Spinal cord (tissue), 10 donors: ENCODE measurements at places on chromosomes 12 and 14. TPM values are rescaled to one million over a fixed set of nuclear protein-coding genes. Genes with fewer than 3 reads are reported as not detected.

DNA sequence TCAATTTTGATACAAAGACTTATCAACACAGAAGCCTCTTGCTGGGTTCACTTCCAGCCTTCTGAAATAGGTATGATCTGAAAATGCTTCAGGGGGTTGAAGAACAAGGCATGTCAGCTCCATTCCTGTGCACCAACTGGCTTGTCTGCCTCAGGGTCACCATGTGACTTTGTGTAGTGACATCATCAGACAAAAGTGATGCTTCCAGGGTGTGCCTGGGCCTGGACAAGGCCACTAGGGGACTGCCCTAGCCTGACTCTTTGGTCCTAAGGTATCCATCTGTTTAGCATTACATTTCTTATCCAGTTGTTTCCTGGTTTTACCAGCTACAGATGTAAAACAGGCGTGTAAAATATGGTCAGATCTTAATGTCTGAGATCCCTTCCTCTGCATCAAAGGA lies 155.6 kb downstream of the CAND1 start:
- no peak for DNase-seq

DNA sequence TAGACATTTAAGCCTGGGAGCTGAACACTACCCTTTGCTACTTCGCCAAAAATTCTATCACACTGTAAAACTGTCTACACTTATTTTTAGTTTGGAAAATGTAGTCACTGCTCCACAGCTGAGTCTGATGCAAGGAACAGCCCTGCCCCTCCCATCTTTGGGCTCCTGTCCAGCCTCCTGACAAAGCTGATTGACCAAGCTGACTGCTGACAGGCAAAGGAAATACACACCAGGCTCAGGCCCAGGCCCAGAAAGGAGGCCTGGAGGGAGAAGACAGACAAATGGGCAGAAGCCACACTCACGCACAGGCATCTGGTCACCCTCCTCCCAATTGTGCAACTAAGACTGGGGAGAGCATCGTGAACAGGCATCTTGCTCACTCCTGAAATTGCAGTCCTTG lies 55.3 kb downstream of the ISCA2 start:
- DNase-seq: no peak

DNA sequence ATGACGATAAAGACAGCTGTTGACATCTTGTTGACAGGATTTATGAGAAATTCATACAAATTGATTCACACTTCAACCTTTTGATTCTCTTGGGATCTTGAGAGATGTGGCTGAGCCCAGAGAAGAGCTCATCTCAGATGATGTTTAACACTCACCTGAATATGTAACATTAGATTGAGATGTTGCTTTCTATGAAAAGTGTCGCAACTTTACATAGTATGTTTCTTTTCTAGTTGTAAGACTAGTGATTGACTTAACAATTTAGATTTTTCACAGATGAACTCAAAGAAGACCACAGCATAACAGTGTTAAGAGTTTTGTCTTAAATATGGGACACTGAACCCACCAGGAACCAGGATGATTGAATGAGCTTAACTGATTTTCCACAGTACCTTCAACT lies 40.6 kb upstream of the P2RX7 start:
- DNase-seq: no peak

- no peak for DNase-seq
These were observed 40.8 kb downstream of the CCDC60 start for GRCh38 chr12:119375075-119375882.

DNA sequence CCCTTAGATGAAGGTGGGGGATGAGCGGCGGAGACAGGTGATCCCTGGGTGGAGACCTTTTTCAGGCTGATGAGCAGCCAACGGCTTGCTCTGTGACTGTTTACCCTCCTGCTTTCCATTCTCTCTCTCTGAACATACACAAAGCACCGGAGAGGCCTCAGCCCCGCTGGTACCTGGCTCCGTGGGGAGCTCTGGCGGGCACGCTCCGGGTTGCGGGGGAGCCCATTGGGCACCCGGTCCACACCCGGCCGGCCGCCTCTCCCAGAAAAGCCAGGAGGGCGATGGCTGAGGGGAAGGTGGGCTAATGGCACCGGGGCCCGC lies 545 bp downstream of the SMARCC2 start:
- DNase-seq: no peak

The ZNF84 gene
- total RNA-seq: 89.4 TPM

DNA sequence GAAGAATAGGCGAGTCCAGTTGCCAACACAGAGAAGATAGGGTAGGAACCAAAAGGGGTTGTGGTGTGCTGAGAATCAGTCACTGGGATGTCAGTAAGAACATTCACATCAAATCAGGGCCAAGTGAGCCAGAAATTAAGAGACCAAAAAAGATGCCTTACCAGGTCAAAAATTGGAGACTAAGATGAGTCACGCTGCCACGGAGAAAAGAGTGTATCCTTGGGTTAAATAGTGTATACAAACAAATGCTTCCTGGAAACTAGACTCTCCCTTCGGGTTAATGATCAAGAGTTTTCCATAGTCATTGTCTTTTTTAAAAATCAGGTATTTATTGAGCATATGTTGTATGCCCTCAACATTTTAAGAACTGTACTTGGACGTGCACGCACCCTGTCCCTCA lies 45.2 kb upstream of the BAZ1A start:
- no peak for DNase-seq

The CHFR gene
- 20.9 TPM for total RNA-seq

DNA sequence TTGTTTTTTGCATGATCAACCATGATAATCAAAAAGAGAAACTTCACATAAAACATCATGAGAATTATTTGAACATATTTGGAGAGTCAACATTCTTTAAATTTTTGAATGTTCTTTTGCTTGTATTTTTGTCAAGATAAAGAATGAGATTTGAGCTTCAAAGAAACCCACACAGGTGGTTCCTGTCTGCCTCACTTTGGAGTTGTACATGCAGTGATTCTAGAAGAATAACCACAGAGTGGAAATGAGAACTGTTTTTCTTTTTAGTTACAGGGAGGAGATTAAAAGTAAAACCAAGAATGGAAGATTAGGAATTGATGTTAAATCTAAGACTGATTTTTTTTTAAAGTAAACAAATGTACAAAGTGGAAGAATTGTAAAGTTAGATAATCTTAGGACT lies 2.3 kb upstream of the ZNF705A start:
- DNase-seq: no peak

The ANO2 gene
- total RNA-seq: 19.2 TPM

GRCh38 chr14:83147006-83147405 lies 1613.4 kb upstream of the SEL1L start:
- DNase-seq: no peak

The CPNE8 gene
- total RNA-seq: 26.2 TPM

The DTX1 gene
- 23.3 TPM for total RNA-seq

DNA sequence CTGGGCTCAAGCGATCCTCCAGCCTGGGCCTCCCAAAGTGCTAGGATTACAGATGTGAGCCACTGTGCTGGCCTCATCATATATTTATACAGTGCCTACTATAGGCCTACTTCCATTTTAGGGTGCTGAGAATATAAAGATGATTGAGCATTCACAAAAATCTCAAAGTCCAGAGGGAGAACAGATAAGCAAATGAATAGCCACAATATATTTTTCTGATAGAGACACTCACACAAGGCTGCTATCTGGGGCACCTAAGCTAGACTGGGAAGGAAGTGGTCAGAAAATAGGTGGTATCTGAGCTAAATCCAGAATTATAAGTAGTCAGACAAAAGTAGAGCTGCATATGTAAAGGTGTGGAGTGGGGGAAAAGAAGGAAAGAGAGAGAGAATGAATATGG lies 21.6 kb downstream of the PKP2 start:
- no peak for DNase-seq

DNA sequence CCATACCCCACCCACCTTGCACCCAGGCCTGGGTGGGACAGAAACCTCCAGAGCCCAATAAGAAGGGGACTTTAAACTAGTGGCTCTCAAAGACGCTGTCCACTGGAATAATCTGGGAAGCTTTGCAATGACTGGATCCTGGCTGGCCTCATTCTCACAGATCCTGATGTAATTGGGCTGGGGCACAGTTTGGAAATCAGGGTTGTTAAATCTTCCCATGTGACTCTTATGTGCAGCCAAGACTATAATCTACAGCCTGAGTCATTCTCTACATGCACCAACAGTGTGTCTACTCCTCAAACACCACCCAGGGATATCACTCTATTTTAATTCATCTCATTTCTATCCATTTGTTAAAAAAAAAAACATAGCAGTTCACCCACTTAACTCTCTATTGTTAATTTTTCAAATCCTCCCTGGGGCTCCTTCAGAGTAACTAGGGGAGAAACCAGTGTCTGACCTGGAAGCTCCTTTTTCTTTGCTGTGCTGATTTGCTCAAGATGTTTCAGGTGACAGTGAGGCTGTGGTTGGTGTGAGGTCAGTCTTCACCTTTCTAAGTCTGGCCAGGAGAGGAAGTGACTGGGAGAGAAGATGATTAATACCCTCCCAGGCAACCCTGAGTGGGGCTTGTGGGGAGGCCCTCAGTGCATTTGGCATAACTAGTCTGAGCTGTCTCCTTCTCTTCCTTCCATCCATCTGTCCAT lies 211.6 kb upstream of the SFSWAP start:
- DNase-seq: no peak

The NPAS3 gene
- 23.2 TPM for total RNA-seq

- no peak for DNase-seq
These were observed 300.9 kb upstream of the SRRM4 start for GRCh38 chr12:118680356-118680963.

The TNS2 gene
- total RNA-seq: 117 TPM

GRCh38 chr12:106774005-106774807 lies at the start of gene RIC8B:
TSS of gene RIC8B (plus strand) at chr12:106774682. CDS start at chr12:106774746, 64 bp downstream.
- peak; percentile 100 for DNase-seq

- peak; percentile 52 for DNase-seq
These were observed 28.1 kb upstream of the TBC1D30 start for GRCh38 chr12:64796205-64796845.

DNA sequence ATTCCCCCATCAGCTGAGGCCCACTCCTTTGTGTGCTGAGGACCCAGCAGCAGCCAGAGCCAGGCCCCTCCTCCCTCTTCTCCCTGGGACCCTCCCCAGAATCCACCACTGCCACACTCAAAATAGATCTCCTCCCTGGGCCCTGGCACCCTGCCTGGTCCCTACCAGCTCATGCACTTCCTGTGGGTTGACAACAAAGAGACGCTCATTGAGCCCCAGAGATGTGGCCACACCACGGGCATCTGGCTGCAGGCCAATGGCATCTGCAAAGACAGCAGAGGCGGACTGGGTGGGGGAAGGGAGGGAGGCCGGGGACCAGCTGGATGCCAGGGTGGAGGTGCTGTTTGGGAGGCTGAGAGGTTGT lies 16.0 kb upstream of the ENDOU start:
- peak; percentile 65 for DNase-seq

GRCh38 chr12:78101946-78102635 lies 271.4 kb downstream of the NAV3 start:
- no peak for DNase-seq

The KERA gene
- 2.4 TPM for total RNA-seq

The CPNE6 gene
- 1.7 TPM for total RNA-seq

GRCh38 chr12:20314328-20314727 lies 54.0 kb upstream of the PDE3A start:
- no peak for DNase-seq
